ENCODE measurements at places on chromosomes 5 and 9. TPM values are rescaled to one million over a fixed set of nuclear protein-coding genes. Genes with fewer than 3 reads are reported as not detected.

The FOXD4L5 gene
- total RNA-seq, result not detected

The C9 gene
- not detected for total RNA-seq

The PTGR1 gene
- 34.5 TPM for total RNA-seq

DNA sequence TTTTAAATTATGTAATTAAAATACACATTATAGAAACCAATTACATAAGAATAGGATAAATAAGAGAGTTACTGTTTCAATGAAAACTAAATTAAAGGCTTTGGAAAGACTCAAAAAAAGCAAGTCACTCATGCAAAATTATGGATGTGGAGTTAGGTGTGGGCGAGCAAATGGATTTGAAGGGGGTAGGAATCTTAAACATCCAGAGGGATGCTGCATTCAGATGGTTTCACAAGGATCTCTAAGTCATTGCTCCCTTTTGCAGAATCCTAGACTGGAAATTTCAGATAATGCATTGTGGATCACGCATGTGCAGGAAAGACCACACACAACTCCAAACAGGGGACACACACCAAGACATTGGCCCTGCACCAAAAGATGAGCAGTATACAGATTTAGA, 57.5 kb downstream of the DRD1 start:
- H3K36me3 ChIP-seq, result no peaks in the 10 kb centered on the region
- H3K27ac ChIP-seq, result no peak overlapping the region
- H3K27me3 ChIP-seq, result no peaks in the 10 kb centered on the region

DNA sequence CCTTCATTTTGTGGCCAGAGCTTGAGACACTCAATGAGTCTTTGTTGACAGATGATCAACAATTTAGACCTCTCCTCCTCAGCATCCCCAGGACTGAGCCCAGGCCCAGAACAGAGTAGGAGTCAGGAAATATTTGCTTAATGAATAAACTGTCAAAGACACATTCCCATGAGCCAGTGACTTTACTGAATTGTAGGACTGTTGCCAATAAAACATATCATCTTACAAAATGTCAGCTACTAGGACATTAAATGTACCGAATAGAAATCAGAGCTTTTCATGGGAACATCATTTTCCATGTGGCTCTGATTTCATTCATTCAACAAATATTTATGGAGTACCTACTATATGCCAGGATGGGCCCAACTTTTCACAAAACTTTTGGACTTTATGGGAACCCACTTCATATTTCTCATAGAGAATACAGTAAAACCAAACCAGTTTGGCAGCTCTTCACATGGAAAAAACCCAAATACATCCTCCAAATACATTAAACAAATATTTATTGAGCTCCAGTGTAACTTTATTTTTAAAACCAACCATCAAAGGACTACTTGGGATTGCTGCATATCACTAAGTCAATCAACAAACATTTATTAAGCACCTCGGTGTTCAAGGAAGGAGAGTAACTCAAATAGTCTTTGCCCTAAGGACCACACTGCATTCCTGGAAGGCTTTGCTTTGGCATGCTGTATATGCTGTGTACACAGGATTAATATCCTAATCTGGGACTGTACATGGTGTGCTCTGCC, 11.4 kb downstream of the VDAC1 start:
- H3K4me3 ChIP-seq, result no peak overlapping the region
- no peak for DNase-seq
- H3K4me1 ChIP-seq, result peaks cover 54% of the 10 kb centered on the region
- H3K27me3 ChIP-seq, result no peaks in the 10 kb centered on the region

DNA sequence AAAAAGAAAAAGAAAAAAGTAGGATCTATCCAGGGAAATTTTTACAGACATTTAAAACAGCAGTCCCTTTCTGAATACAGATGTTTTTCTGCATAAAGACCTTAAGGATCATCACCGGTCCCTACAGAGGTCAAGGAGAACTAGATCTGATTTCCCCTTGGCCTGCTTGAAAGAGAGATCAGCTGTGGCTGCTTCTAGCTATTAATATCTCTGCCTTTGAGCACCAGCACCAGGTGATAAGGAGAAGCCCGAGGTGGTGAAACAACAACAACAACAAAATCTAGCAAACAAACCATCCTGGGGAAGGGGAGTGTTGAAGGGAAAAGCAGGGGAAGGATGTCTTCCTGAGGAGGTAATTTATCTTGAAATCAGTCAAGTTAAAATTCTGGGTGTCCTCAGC, 42.1 kb downstream of the ZNF366 start:
- H3K4me3 ChIP-seq, result no peak overlapping the region
- no peaks in the 10 kb centered on the region for H3K36me3 ChIP-seq
- no peak overlapping the region for H3K27ac ChIP-seq
- no peak for DNase-seq

- H3K27ac ChIP-seq, result no peak overlapping the region
- H3K36me3 ChIP-seq, result no peaks in the 10 kb centered on the region
- peak overlapping the region; percentile 55 for H3K4me3 ChIP-seq
- no peaks in the 10 kb centered on the region for H3K27me3 ChIP-seq
- peaks cover 9% of the 10 kb centered on the region for H3K4me1 ChIP-seq
- no peak for DNase-seq
Observed at GRCh38 chr9:23849379-23850035, 23.5 kb upstream of the ELAVL2 start.

- H3K4me1 ChIP-seq, result peaks cover 17% of the 10 kb centered on the region
- peak within 1 kb of the TSS; percentile 66 for H3K4me3 ChIP-seq
- no peaks in the 10 kb centered on the region for H3K36me3 ChIP-seq
- H3K27ac ChIP-seq, result peak within 1 kb of the TSS; percentile 66
- no peaks in the 10 kb centered on the region for H3K27me3 ChIP-seq
- DNase-seq, result no peak
Observed at GRCh38 chr9:121499427-121500164, at the start of gene GGTA1. TSS of gene GGTA1 (minus strand) at chr9:121499844. CDS start at chr9:121467922, 31,922 bp downstream.

All from esophagus muscularis mucosa (tissue), 4 donors.